ENCODE measurements at places on chromosomes 2 and 18. TPM values are rescaled to one million over a fixed set of nuclear protein-coding genes. Genes with fewer than 3 reads are reported as not detected.

The RAB10 gene
- total RNA-seq = 140 TPM

The USP37 gene
- 40.7 TPM for total RNA-seq

The SP140 gene
- total RNA-seq = 316 TPM

The C2orf92 gene
- 21.8 TPM for total RNA-seq

The IFIH1 gene
- total RNA-seq = 14.5 TPM

The POTEI gene
- total RNA-seq = not detected

The CPSF3 gene
- 73.2 TPM for total RNA-seq

The SNTG2 gene
- not detected for total RNA-seq

The HTR2B gene
- not detected for total RNA-seq

The REG1B gene
- total RNA-seq = not detected

The HOXD12 gene
- total RNA-seq = not detected

The CD8B gene
- total RNA-seq = 0.64 TPM

The AP1S3 gene
- total RNA-seq = 13.9 TPM

The WDFY1 gene
- total RNA-seq = 22.2 TPM

The FOXI3 gene
- not detected for total RNA-seq

The FSIP2 gene
- 0.21 TPM for total RNA-seq

The RNF125 gene
- total RNA-seq = 82.5 TPM

The GCG gene
- not detected for total RNA-seq

The CDKL4 gene
- total RNA-seq = 0.11 TPM

The ADCYAP1 gene
- total RNA-seq = not detected

The TOGARAM2 gene
- total RNA-seq = 4.0 TPM

The KATNAL2 gene
- total RNA-seq = 0.23 TPM

The PTPRN gene
- 1.6 TPM for total RNA-seq

The POTEC gene
- not detected for total RNA-seq

The KCNK3 gene
- not detected for total RNA-seq

The VWA3B gene
- total RNA-seq = not detected

The CYS1 gene
- 0.78 TPM for total RNA-seq

The HJURP gene
- 52.4 TPM for total RNA-seq

The GATA6 gene
- total RNA-seq = not detected

The DUSP2 gene
- 260 TPM for total RNA-seq

The BABAM2 gene
- total RNA-seq = 54.5 TPM

The PLCL1 gene
- total RNA-seq = 2.0 TPM

The SIX3 gene
- total RNA-seq = 0.25 TPM

The SPR gene
- 9.5 TPM for total RNA-seq

Measured in activated T-helper 2 cell treated with anti-CD3 and anti-CD28 coated beads, Interferon-gamma antibody, Interleukin-2, Interleukin-4, amounts not matched to agents 10 μg/mL and 5 μg/mL and 100 μg/mL, durations not matched to agents 14 hours and 24 hours and 36 hours (primary cell).